ENCODE measurements at places on chromosomes 7 and 10.

DNA sequence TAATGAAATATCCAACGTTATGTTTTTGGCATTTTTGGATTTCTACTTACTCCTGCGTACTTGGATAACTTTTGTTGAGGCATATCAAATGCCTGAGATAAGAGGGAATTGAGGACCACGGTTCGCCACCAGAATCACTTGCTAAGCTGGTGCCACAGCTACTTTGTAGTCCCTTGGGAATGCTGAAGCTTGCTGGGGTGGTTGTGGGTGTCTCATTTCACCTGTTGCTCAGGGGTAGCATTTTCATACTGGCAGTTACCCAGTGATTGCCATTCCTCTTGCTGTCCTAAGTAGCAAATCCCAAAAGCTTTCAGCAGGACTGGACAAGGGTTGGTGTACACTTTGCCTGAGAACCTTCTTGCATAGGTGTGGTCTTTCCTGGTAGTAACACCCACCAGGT lies 75.2 kb downstream of the CREB5 start:
- no peak for DNase-seq

GRCh38 chr7:155942226-155942950 lies 130.1 kb upstream of the SHH start:
- no peak for DNase-seq

GRCh38 chr7:158603773-158604755 lies 16.4 kb upstream of the PTPRN2 start:
- DNase-seq = no peak

DNA sequence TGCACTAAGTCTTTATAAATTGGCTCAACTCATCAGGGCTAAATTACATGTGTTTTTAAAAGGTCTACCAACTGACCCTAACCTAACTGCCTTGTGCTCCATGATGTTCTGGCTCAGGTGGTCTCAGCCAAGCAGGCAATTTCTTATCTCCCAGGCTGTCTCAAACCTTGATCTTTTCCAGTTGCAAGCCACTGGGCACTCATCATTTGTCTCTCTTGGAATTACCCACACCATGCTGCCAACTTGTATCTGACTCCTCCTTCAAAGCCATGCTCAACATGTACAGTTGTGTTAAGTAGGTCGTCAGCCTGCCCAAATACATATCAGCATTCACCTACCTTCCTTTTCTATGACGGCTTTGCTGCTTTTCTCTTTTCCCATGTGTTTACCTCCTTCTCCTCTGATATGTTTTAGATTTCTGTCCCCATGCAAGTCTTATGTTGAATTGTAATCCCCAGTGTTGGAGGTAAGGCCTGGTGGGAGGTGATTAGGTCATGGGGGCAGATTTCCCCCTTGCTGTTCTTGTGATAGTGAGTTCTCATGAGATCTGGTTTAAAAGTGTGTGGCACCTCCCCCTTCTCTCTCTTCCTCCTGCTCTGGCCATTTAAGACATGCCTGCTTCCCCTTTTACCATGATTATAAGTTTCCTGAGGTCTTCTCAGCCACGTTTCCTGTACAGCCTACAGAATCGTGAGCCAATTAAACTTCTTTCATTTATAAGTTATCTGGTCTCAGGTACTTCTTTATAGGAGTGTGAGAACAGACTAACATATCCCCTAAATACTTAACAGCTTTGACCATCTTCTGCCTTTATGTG lies 130.0 kb downstream of the ELAPOR2 start:
- peak; percentile 37 for DNase-seq

GRCh38 chr10:25694206-25694933 lies 239.7 kb upstream of the MYO3A start:
- DNase-seq = no peak

- DNase-seq = no peak
Observed at GRCh38 chr10:128860574-128860973, 606.5 kb upstream of the MGMT start.

GRCh38 chr10:75555323-75555722 lies 123.9 kb downstream of the LRMDA start:
- DNase-seq = no peak

DNA sequence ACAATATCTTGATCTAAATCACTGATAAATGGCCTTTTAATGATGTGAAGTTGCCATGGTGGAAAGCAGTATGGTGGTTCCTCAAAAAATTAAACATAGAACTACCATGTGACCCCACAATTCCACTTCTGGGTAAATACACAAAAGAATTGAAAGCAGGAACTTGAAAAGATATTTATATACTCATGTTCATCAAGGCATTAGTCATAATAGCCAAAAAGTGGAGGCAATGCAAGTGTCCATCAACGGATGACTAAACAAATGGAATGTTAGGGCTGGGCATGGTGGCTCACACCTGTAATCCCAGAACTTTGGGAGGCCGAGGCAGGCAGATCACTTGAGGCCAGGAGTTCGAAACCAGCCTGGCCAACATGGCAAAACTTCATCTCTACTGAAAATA lies 2.0 kb upstream of the DNAJC12 start:
- no peak for DNase-seq

DNA sequence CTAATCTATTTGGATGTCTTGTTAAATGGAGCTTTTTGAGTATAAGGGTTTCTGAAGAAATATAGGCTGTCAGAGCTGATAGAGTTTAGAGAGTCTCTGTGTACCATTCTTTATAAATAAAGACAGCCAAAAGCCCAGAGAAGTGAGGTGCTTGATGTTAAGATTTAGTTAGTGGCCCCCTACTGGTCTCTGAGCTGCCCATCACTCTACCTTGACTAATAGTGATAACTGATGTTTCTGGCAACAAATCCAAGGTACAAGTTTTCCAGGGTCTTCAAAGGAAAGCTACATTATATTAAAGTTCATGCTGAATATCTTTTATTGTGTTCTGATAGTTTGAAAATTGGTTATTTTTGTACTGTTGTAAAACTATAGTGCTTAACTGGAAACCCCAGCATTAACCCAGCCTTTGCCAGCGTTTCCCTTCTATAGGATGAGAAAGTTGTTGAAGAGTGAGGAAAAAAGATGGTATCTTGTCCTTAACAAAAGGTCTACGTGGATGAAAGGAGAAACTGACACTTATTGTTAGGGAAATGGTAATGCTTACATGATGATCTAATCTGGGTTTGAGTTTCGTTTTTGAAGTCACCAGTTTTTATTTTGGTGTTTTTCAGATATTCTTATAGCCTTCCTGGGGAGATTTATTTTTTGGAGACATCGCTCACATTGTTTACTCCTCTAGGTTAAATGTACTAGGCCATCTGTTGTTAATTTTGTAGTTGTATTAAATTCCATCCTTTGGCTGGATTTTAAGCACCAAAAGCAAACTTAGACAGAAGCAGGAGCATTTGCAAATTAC lies 79.0 kb downstream of the AUTS2 start:
- DNase-seq = peak; percentile 66

DNA sequence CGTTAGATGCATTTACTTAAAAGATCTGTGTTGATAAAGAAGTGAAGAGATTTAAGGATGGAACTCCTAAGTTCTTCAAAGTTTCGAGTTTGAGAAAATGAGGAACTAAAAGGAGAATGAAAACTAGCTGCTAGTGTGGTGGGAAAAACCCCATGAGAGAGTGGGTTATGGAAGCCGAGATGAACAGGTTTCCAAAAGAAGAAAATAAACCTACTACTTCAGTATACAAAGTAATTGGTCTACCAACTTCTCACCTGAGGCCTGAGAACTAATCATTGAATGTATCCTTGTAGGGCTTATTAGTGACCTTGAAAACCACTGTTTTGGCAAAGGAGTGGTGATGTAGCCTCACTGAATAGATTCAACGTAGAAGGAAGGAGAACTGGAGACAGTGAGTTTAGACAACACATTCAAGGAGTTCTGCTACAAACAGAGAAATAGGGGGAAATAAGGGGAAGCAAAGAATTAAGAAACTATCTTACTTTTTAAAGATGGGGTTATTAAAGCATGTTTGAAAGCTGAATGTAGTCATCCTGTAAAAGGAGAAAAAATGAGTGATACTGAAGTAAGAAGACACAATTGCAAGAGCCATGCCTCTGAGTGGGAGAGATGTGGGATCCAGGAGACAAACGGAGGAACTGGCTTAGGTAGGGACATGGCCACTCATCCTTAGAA lies 50.8 kb downstream of the CH25H start:
- DNase-seq = no peak

- DNase-seq = no peak
Observed at GRCh38 chr7:142140401-142140959, 29.0 kb downstream of the MGAM2 start.

GRCh38 chr7:44403176-44403759 lies 77.9 kb upstream of the CAMK2B start:
- no peak for DNase-seq

DNA sequence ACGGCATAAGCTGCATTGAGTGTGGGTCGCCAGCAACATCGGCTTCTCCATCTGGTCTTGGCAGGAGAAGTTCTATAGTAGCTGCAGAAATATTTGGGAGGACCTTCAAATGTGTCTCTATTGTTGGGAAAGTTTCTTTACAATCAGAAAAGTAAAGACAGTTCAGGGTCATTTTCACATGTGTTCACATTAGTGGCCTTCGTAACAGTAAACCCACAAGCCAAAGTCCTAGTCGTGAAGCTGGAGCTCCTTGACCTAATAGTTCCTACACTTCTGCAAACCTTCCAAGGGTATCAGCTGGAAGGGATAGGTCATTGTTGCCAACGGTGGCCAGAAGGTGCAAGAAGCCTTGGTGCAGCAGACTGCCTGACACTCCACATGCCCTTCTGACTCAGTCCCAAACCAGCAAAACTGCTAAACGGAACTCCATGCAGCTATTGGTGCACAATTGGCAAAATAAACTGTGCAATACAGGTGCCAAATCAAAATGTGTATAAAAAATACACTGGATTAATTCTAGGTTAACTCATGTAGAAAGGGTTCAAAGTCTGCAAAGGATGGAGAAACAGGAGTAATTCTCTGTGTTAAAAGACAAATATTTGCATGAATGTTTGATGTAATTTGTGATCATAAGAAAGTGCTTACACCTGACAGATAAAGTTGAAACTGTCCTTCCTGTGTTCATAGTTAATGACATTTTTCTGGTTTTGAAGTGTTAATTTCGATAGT lies 102.8 kb upstream of the EGFR start:
- DNase-seq = no peak

- peak; percentile 81 for DNase-seq
Observed at GRCh38 chr10:69413221-69413865, 3.4 kb downstream of the TACR2 start.

- no peak for DNase-seq
Observed at GRCh38 chr7:43232366-43232765, 119.9 kb downstream of the HECW1 start.

DNA sequence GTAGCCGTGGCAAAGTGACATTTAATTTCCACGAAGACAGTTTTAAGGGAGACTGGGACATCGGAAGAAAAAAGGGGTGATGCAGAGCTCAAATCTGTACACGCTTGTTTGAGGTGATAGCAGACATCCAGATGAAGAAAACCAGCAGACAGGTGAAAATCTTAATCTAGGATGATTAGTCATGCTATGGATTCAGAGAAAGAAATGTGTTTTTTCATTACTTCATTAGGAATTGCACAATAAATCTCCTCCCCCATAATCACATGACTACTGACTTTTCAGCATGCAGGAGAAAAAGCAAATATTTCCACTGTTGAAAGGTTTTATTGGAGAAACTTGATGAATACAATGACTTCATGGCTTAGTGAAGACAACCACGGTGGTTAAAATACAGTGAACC lies 2.5 kb downstream of the NUDT5 start:
- DNase-seq = no peak

DNA sequence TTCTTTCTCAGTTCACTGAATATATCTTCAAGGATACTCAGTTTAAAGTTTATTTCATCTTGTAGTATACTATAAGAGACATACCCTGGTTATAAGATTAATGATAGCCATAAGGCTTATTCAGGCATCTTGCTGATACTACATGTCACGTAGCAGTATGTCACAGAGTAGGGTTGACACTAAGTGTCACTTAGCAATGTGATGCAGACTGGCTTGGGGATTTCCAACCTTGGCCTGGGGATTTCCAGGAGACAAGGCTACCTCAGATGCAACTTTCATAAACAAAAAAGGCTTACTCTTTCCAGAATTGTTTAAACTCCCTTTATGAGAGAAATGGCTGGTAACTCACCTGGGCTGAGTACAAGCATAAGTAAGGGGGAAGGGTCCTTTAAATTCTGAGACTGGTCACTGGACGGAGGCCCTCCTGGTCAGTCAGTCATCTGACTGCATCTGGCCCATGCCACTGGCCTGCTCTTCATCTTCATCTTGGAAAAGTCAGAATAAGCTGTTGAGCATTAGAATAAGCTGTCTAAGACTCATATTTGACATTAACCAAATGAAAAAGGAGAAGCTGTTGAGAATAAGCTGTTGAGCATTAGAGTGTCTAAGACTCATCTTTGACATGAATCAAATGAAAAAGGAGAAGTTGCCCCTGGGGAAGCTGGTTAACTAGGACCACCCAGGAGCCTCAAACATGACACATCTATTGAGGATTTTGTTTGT lies 9.5 kb downstream of the SLC13A1 start:
- DNase-seq = no peak

DNA sequence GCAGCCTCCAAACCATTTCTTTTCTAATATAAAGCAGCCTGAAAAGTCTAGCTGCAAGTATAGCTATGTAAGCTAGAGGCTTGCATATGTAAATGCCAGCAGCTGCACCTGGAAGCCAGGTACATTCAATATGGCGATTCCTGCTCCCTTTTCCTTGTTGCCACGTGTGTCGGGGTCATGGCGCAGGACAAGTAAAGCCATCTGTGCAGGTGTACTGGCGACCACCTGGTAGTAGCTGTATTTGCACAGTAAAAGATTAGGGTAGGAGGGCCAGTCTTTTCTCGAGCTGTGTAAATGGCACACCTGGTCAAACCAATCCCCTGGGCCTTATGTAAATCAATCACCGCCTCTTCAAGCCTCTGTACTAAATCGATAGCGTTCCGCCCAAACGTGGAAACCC lies 484.5 kb downstream of the MAGI2 start:
- peak; percentile 85 for DNase-seq

DNA sequence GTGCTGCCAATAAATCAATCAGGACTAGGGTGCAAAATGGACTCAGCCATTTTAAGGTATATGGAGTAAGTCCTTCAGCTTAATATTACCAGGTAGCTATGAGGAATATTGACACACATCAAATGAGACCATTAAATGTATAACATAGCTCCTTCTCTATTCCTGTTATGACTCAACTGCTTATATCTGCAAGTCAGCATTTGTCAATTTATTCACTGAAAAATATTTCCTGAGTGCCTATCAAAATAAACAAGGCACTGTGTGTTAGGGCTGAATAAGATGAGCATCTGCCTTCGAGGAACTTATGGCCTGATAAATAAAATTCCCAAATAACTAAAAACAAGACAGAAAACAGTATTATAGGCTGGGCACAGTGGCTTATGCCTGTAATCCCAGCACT lies 113.8 kb downstream of the CDK6 start:
- no peak for DNase-seq

All from NCI-H69 (cell line).